Calu3 (cell line): ENCODE measurements at places on chromosomes 2 and 18. TPM values are rescaled to one million over a fixed set of nuclear protein-coding genes. Genes with fewer than 3 reads are reported as not detected.

DNA sequence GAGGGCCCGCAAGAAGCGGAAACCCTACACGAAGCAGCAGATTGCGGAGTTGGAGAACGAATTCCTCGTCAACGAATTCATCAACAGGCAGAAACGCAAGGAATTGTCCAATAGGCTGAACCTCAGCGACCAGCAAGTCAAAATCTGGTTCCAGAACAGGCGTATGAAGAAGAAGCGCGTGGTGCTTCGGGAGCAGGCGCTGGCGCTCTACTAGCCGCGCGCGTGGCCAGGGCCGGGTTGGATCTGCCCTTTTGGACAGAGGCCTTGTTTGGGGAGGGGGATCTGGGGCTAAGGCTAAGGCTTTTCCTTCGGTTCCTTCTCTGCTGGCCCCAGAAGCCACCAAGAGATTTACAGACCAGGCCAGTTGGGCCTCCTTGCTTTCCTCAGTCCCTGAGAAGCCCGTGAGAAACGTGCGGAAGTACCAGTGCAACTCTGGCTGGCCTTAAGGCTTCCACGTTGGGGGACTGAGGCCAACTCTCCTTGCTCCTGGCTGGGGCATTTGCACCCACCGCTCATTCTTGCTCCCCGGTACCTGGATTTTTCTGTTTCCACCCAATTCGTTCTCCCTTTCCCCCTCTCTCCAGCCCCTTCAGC is 1.0 kb downstream of the HOXD12 start:
- no peak for DNase-seq

DNA sequence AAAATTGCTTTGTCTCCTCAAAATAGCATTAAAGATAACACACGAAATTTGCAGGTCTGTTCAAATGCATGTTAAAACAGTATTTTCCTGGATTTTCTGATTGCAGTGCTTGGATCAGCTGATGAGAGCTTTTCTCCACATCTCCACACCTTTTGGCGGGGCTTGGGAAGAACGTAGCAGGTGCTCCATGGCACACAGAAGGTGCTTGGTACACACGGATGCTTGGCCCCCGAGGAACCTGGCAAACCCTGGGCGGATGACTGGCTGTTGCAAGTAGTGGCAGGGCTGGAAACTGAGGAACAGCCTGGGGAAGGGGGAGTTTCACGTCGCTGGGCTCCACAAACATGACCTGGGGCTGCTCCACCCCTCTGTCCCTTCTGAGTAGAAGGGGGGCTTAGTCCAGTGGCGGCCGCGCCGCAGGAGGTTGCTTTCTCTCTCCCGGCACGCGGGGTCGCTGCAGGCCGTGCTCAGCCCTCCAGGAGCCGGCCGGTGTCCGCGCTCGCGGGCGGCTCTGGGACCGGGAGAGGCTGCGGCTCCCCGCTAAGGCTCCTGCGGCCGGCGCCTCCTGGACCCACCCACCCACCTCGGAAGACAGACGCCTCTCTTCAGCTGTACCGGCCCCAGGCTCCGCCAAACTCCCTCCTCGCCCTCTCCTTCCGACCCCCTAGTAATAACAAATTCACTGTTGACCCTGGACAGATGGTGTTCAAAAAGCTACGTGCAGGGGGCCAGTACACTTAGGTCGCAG is 69.3 kb downstream of the MARCO start:
- DNase-seq, result peak; percentile 79

ZNF804A gene
- total RNA-seq, result 0.09 TPM in 1 of 2 replicates, not detected in the other

- no peak for DNase-seq
Measured at GRCh38 chr18:79763407-79763806, 34.3 kb upstream of the KCNG2 start.

- peak; percentile 56 for DNase-seq
Measured at GRCh38 chr2:200756618-200757321, 54.9 kb upstream of the BZW1 start.

DNA sequence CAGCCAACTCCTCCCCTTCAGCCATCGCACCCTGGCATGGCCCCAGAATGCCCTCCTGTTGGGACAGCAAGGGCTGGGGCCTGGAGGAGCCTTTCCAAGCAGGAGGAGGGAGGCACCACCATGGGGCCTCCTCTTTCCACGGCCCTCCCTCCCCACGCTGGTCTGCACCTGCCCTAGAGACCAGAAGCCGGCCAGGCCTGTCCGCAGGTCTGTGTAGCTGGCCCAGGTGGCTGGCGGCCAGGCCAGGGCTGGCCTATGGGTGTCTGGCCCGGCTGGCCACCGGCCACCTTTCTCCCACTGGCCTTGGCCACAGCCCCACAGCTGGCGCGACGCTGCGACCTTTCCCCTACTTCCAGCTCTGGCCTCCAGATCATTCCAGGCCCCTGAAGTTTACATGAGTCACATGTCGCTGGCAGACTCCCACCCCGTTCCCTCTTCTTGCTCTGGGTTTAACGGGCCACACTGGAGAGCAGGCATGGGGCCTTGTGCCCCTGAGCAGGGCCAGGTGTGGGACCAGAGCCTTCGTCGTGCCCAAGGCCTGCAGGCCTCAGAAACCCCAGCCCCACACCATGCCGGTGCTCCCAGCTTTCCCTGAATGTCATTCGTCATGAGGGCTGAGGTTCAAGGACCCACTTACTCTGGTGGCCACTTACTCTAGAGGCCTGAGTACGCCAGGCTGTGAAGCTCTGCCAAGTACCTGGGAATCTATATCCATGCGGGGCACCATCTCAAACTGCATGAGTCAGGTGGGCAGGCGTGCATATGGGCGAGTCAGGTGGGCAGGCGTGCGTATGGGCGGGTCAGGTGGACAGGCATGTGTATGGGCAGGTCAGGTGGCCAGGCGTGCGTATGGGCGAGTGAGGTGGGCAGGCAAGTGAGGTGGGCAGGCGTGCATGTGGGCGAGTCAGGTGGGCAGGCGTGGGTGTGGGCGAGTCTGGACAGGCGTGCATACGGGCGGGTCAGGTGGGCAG is 33.3 kb upstream of the KLF11 start:
- no peak for DNase-seq

- DNase-seq, result peak; percentile 93
Measured at GRCh38 chr2:20635675-20636584, 15.0 kb downstream of the HS1BP3 start.

DNA sequence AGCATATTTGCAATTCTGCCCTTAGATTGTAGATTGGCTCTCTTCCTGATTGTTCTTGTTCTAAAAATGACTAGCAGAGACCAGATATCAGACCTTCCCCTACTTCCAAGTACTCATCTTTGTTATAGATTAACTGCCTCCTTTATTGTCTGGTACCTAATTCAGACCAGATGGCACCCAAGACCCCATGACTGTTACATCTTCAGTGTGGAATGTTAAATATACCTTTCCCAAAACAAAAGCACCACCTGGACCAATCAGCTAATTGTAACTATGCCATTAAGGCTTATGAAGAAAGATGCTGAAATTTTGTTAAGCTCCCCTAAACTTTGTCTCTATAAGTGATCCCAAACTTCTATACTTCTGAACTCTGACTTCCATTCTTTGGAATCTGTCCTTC is 12.0 kb upstream of the TFPI start:
- no peak for DNase-seq
